Stimulated activated CD8-positive, alpha-beta memory T cell treated with anti-CD3 and anti-CD28 coated beads, Interleukin-7, amount 100 ng/mL, for 1 hour (primary cell): ENCODE measurements at places on chromosomes 5 and 9.

DNA sequence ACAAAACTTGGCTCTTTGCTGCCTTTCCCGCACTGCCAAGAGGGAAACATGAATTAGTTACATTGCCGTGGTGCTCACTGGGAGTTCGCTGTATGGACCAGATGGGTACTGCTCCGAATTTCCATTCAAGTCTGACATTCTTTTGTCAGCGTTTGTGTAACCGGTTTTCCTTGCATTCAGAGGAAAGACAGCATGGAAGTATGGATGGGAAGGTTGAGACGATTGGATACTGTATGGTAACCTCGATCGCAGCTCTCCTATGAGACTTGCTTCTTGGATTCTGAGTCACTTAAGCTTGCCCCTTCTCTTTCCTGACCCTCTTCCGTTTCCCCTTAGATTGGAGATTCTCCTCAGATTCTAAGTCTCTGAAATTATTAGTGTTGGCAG is 625 bp upstream of the UBLCP1 start:
- DNase-seq, result no peak

- DNase-seq, result no peak
Observed at GRCh38 chr9:131839281-131840084, 99.6 kb upstream of the RAPGEF1 start.

DNA sequence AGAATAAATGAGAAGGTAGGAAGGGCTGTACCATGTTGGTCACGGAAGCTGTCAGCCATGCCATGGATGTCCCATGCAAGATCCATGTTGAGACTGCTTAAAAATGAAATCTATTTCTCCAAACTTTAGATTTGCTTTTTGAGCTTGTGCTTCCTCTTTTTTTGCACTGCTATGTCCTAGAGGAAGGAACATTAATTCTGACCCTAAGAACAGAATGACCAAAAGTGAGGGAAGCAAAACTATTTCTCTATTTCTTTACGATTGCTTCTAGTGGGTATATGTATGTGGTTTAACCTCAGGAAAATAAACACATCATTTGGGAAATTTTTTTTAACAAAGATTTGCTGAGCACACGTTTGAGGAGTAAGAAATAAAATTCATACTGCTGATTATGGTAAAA is 84.6 kb downstream of the USP20 start:
- DNase-seq, result no peak

DNA sequence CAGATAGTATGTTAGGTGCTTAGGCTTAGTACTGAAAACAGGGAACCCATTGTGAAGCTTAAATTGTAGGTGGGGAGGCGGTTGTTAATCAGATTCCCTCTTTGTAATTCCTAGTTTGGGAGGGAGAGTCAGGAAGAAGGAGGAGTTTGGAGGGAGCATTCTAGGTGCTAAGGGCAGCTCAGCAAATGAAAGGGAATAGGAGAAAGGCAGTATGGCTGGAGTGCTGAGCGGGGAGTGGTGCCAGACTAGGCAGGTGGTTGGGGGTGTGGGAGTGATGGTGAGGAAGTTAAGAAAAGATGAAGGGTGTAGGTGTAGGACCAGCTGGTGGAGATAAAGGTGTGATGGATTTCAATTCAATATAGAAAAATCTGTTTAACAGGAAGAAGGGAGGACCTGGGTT is 11.1 kb upstream of the GARNL3 start:
- no peak for DNase-seq

DNA sequence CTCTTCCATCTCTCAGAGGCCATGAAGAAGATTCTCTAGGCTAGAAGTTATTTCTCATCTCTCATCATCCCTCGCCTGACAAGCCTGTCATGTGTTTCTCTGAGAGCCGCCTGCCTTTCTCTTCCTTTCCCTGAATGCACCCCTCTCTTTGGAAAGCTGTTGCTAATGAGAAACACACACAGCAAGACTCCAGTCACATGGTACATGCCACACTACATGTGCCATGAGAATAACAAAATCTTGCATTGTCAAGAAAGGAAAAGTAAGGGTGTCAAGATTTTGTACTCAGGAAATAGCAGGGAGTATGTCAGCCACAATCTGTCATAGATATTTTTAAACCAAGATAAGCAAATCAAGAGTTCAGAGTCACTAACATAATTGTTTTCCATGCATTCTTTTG is 8.9 kb downstream of the AGXT2 start:
- no peak for DNase-seq

- no peak for DNase-seq
Observed at GRCh38 chr5:150057996-150058395, 28.4 kb downstream of the CSF1R start.

DNA sequence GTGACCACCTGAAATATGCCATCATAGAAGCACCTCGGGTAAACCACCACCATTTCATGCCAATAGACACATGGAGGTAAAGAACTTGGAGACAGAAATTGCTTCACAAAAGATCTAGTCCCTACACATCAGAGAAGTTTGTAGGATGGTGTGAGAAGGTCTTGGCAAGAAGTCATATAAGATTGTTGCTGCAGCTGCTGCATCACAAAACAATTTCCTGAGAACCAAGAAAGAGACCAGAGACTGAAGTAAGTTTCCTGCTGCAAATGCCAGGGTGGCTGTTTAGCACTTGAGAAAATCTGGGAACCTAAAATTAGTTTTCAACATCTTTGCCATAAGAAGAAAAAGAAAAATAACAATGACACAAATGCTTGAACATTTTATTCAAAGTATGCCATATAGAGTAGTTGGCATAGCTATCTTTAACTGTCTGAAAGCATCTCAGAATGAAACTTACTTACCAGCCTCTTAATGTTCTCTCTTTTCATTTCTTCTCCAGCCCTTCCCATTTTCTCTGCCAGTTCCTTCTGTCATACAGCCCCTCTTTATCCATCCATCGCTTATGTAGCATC is 114.3 kb downstream of the KCTD16 start:
- DNase-seq, result no peak

DNA sequence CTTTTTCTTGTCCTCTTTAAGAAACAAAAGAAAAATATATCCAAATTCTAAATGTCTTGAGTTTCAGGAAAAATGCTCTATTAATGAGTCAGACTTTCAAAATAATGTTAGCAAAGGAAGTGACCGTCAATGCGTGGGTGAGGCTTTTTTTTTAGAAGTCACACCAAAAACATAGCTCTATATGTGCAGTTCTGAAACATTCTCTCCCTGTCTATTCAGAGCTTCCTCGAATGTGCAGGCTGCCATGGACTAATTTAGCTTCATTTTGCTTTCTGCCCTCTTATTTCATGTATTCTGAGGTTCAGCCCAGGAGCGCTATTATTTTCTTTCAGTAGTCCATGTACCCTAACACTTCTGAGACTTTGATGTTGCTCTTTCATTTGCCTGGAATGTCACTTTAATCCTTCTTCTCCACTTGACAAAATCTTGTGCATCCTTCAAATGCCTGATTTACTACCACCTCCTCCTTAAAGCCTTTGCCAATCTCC is 72.5 kb upstream of the RASA1 start:
- DNase-seq, result no peak

DNA sequence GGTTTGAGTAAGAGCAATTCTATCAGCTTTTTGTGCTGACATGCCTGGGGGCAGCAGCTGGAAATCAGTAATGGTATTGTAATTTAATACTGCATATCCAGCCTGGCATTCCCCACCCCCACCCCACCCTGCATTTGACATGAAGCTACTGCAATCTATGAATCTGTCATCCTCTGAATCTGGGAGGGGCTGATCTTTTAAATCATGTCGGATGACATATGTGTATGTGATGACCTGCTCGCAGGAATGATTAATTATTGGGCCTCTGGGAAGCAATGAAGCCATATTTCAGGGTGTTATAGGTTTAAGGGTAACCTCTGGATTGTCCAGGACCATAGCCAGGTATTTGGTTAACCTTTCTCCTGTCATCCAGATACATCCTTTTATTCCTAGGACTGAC is 64.6 kb upstream of the RASGRF2 start:
- DNase-seq, result no peak

GRCh38 chr5:156695774-156696173 is 154.3 kb upstream of the PPP1R2B start:
- DNase-seq, result no peak

DNA sequence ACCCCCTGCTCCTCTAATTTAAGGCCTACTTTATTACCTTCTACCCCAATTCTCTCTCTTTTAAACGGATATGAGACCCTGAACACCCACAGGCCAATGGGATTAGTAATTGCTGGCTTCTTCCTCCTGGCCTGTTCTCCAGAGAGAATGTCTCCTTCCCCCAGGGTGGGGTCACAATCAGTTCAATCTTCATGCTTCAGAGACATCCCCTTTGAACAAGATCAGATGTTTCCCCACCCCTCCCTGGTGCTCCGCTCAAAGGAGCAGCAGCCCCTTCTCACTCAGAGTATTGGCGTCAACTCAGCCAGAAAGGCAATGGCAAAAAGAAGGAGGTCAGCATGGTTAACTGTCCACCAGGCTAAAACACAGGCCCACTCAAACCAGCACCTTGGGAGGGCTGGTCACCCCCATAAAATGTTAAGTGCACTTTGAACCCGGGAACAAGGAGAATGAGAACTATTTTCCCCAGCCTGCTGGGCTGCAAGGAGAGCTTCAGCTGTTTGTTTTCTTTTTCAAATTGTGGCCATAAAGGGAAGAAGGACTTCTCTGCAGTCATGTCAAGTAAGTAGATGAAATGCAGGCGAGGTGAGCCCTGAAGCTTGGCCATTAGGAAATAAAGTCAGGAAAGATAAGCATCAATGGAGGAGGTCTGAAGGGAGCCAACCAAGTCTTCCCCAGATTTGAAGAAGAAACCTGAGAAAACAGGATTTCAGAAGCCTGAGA is 20.1 kb downstream of the LHFPL2 start:
- DNase-seq, result no peak

DNA sequence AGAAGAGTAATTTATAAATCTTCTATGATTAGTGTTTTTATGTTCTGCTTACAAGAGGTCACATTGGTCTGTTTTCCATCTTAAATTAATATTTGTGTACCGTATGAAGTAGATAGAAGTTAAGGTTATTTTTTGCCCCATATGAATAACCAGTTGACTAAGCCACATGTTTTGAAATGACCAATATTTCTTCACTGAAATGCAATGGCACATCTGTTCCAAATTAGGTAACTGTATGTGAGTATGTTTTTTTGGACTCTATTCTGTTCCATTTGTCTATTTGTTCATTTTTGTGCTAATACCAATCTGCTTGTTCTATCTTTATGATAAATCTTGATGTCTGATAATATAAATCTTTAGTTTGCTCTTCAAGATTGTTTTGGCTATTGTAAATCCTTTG is 17.7 kb downstream of the JAK2 start:
- no peak for DNase-seq

DNA sequence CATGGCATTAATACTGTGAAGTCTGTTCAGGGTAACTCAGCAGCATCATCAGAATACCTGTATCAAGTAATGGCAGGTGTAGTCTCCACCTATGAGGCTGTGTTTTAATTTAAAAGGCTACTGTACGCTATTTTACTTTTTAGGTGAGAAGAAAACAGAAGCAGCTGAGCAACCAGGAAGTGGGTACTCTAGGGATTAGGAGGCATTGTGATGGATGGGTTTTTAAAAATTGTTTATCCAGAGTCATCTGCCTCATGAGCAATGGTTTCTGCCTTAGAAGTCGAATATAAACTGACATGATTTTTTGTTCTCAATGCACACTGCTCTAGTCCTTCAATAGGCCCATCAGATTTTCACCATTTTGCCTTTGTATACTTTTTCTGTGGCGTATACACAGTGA is 42.6 kb downstream of the PSIP1 start:
- no peak for DNase-seq

DNA sequence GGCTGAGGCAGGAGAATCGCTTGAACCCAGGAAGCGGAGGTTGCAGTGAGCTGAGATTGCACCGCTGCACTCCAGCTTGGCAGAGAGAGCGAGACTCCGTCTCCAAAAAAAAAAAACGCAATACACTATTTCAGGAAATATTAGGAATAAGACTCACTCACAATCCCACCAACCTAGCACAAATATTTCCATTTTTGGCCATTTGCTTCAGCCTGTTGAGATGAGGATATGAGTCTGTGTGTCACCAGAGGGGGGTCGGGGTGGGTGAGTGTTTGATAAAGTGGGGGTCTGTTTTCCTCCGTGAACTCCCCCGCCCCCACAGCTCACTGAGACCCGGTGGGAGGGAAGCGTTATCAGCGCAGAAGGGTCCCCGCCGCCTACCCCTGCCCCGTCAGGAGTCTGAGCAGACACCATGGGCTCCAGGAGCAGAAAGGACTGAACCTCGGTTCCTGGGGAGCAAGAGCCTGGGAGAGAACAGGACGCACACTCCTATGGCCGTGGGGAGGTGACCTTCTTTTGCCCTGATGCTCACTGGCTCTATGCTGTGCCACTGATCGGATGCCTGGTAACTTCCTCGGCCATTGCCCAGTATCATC is 153.8 kb upstream of the PHYKPL start:
- no peak for DNase-seq

DNA sequence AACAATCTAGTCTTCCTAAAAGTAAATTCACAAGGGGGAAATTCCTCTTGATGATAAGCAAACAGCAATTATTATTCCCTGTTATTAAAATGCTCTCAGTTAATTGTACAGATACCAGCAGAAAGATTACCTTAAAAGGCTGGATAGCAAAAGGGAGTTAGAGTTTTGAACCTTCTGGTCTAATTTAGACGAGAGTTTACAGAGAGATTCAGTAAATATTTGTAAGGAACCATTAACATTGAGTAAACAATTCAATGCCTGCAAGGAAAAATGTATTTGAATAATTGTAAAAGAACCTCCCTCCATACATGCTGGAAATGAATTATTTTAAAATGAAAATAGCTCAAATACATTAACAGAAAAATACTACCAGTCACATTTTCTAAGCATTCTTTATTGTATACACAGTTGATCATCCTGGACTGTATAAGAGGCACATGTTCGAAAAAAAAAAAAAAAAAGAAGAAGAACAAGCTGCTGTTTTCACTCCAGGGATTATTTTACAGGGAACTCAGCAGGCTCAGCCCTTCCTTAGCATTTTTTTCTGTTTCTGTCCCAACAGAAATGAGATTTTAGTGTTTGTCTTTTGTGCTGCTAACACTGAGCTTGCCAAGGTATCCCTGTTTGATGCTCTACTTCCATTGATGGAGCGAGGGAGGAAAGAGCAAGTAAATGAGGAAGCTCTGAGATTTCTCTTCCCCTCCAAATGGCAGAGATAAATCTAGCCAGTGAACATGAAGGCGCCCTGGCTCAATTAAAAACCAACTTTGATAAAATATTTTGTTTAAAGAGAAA is 141.1 kb downstream of the ENC1 start:
- no peak for DNase-seq

- DNase-seq, result no peak
Observed at GRCh38 chr5:119336262-119336661, 19.6 kb upstream of the TNFAIP8 start.

- no peak for DNase-seq
Observed at GRCh38 chr9:136187197-136187596, 17.7 kb downstream of the LHX3 start.

GRCh38 chr9:14014218-14014617 is 299.7 kb downstream of the NFIB start:
- no peak for DNase-seq

DNA sequence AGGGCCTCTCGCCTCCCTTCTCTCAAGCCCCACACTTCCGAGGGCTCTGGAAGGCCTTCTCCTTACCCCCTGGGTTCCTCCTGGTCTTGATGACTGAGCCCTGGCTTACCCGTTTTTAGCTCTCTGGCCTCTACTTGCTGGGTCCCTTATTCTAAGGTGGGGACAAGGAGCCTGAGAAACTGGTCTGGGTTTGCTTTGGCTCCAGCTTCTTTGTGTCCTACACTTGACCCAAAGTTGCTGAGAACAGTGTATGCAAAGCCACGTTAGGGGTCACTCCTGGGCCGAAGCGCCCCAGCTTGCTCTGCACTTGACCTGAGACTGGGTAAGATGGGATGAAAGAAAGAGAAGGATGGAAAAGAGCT is 788 bp downstream of the ZNF346 start:
- no peak for DNase-seq
